ENCODE measurements at places on chromosomes 7 and 10. TPM values are rescaled to one million over a fixed set of nuclear protein-coding genes. Genes with fewer than 3 reads are reported as not detected.

DNA sequence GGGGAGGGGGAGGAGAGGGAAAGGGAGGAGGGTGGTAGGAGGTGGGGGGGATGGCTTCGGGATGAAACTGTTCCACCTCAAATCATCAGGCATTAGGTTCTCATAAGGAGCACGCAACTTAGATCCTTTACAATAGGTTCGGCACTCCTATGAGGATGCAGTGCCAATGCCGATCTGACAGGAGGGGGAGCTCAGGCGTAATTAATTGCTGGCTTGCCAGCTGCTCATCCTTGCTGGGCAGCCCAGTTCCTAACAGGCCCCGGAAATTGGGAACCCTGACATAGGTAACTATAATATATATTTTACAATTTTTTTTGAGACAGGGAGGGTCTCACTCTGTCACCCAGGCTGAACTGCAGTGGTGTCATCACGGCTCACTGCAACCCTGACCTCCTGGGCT, 118.8 kb upstream of the SFMBT2 start:
- DNase-seq = peak; percentile 17

DNA sequence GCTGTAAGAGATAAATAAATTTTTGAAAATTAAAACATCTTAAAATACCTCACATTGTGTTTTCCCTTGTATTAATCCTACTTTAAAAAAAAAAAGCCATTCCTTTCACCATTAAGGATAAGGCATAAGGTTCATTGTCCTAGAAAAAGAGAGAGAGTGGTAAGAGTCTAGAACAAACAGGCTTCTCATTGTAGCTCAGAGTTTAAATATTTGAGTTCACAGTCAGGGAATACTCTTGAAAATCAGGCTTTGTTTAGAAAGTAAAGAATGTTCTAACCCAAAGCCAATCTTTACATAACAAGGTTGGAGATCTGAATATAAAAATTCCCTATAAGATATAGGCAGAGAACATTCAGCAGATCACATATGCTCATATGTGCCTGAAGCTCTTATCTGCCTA, 40.2 kb upstream of the TES start:
- no peak for DNase-seq

DNA sequence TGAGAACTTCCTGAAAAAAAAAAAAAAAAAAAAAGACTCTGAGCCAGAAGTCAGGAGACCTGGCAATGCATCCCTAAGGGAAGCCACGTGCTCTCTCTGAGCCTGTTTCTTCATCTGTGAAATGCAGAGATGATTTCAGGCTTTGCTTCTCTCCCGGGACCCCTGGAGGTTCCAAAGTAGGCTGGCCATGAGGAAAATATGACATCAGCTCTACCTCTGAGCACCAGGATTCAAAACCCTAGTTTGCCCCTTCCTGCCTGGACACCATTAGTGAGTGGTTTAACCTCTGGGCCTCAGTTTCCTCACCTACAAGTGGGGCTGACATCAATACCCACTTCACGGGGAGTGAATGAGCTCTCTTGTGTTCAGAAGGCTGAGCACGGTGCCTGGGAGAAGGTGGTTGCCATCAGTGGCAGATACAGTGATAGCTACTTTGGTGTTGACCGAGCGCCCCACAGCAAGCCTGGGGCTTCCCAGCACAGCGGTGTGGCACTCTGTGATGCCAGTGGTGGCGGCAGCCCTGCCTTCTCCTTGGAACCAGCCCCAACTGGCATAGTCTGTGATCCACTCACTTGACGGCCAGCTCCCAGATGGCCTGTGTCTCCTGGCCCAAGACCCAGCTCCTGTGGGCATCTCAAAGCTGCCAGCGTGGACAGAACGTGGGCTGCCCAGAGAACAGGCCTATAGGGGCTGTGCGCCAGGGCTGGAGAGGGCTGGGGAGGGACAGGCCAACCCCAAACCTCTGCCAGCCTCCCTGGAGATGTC, 153.1 kb upstream of the UNC5B start:
- DNase-seq = no peak

DNA sequence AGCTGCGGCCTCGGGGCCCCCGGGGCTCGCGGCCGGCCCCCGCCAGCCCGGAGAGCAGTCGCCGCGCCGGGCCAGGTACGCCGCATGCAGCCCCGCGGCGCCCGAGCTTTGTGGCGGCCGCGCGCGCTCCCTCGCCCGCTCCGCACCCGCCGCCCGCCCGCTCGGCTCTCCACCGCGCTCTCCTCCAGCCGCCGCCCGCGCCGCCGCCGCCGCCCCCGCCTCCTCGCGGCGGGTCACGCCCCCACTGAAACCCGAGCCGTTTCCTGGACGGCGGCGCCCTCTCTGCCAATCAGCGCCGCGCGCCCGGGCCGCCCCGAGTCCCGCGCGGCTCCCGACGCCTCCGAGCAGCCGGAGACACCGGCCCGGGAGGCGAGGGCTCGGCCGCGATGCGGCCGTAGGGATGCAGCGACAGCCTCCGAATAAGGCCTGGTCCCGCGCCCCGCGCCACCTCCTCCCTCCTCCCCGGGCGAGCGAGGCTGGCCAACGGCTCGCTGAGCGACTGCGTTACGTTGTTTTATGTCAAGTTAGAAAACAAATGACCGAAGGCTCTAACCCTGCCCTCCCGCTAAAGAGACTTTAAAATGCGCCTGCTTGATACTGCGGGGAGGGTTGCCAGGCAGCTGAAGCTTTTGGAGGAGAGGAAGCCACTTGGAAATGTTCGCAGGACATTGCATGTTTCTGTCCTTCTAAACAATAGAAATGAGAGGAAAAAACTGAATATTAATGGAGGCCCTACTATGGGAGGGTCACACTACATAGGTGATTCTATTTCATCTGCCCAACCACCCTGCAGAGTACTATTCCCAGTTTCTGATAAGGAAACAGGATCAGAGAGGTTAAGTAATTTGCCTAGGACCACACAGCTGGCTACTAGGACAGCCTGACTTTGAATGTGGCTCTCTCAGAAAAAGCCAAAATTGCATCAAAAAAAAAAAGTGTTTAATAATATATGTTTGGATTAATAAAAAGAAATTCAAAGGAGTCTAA, at the start of gene FGFR2:
TSS of gene FGFR2 (minus strand) at position 182 of the 987 bp plus-strand sequence. CDS start 4,627 bp downstream, outside the sequence.
- peak; percentile 85 for DNase-seq

- no peak for DNase-seq
These were observed 182.6 kb downstream of the REEP3 start for GRCh38 chr10:63703740-63704345.

- DNase-seq = no peak
These were observed 553.3 kb downstream of the HTR7 start for GRCh38 chr10:90304533-90304932.

DNA sequence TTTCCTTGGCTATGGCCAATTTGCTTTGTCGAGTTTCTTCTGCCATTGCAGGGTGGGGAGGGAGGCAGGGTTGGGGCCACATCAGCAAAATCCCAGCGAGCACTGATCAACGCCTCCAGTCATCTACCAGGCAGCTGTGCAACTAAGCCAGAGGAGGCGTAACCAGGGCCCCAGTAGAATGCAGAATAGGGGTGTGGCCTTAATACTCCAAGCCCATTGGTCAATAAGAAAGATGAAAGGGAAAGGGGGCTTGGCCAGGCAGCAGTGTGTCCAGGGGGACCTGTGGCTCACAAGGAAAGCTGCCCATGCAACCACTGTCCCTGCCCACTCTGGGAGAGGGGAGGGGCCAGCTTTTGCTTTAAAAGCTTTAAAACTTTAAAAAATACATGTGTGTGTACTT, 21.5 kb upstream of the GGCT start:
- DNase-seq = no peak

DNA sequence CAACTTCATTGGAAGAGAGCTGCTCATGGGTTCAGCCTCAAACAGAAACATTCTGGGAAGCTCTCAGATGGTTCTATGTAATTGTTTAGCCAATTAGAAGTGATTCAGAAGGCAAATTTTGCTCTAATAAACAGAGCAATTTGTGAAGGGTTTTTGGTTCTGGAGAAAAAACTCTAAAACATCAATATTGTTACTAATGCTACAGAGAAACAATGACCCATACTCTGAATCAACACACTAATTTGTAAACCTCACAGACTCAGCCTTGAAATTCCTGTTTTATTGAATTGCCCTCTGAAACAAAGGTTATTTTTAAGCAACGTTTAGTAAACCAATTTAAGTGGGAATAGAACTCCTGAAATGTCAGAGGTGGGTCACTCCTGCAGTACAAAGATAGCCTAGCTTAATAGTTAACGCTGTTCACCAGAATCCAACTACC, 171.6 kb upstream of the SVIL start:
- peak; percentile 40 for DNase-seq

GRCh38 chr10:23742807-23743206, 303.9 kb downstream of the OTUD1 start:
- DNase-seq = no peak

GRCh38 chr7:22565315-22565811, 65.4 kb upstream of the STEAP1B start:
- DNase-seq = peak; percentile 92

- DNase-seq = no peak
These were observed 119.2 kb downstream of the EPC1 start for GRCh38 chr10:32227802-32228201.

DNA sequence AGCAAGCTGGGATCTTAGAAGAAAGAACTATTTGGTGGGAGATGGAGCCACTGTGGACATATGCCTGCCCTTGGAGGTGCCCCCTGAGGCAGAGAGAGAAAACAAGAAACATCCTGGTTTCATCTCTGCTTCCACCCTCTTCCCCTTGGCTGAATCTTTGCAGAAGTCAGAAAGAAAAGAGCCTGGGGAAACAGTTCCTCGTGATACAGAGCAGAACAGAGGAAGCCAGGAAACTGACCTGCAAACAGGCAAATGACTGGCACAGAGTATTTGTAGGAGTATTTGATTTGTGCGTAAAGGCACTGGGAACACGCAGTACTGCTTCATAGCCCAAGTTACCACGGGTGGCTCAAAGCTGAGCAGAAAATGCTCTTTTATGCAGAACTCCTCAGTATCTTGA, 7.0 kb upstream of the KEL start:
- no peak for DNase-seq

DNA sequence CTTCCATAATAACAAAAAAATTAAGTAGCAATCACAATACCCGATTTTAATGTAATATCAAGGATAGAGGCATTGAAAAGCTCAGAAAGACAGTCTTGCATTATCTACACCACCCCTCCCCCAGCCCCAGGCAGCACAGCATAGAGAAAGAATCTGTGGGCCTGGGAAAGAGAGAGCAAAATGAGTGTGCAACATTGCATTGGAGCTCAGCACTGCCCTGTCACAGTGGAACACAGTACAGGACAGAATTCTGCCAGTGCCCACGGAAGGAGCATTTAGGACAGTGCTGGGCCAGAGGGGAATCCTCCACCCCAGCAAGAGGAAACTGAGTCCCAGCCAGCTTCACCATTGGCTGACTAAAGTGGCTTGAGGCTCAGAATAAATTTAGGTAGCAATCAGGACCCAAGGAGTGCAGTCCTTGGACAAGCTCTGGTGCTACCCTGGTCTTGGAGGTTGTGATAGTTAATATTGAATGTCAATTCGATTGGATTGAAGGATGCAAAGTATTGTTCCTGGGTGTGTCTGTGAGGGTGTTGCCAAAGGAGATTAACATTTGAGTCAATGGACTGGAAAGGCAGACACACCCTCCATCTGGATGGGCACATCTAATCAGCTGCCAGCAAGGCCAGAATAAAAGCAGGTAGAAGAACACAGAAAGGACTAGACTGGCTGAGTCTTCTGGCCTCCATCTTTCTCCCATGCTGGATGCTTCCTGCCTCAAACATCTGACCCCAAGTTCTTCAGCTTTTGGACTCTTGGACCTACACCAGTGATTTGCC, 234.4 kb downstream of the ANK3 start:
- DNase-seq = no peak

GRCh38 chr7:12731775-12732174, 44.3 kb downstream of the ARL4A start:
- no peak for DNase-seq

DNA sequence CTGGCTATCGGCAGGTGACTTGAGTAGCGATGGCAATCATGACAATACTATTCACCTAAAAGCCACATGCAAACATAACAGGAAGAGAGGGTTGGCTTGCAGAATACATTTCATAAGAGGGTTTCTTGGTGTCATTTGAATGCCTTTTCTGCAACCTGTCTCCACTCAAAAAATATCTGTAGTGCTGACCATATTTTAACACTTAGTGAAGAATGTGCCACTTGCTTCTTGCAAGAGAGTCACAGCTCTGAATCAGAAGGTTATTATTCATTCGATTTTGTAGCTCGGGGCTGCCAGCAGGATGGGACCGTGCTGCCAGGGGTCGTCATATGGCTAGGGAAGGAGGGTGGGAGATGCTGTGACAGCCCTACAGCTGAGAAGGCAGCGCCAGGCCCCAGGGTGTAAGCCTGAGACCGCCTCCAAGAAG, 152.0 kb upstream of the PITRM1 start:
- DNase-seq = no peak

DNA sequence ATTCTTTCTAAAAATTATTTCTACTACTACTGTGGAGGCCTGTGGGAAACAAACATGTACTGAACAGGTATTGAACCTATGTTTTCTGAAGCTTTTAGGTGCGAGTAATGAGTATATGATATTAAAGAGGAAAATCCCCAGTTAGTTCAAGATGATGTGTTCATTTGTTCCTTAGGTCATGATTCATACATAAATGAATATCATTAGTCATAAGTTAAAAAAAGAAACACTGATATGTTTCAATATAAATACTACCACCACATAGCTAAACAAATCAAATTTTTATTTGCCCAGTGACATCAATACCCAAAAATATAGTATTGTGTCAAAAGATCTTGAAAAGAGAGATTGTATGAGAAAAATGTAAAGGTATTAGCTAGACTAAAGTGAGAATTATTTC, 210.7 kb upstream of the GNAI1 start:
- DNase-seq = no peak

DNA sequence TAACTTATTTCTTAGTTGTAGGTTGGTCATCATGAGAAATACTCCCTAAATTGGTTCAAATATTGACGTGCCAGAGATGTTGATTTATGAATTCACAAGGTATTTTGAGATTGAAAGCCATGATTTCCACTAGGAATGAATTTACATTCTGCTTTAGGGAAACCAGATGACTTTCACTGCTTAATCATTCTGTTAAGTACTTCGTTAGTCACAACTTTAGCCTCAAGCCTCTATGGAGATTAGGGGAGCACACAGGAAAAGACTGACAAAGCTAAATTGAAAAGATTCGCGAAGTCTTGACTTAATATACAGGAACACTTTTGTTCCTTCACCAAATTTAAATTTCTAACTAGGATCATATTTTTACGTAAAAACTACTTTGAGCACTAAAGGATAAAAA, 250.4 kb upstream of the CACNA2D1 start:
- peak; percentile 3 for DNase-seq

- no peak for DNase-seq
These were observed 129.3 kb downstream of the GLI3 start for GRCh38 chr7:42107484-42108240.

Gene TMEM229A
- total RNA-seq = not detected

Gene ANK3
- total RNA-seq = 23.7 TPM

Gene EPHB4
- total RNA-seq = 59.9 TPM

Gene ZNF804B
- not detected for total RNA-seq

Gene CLRN3
- total RNA-seq = not detected

Gene IGF2BP3
- total RNA-seq = 5.0 TPM

Gene SSBP1
- 163 TPM for total RNA-seq

Gene CPA2
- 0.38 TPM for total RNA-seq

Gene TMEM213
- not detected for total RNA-seq

Gene RPEL1
- 0.17 TPM for total RNA-seq

Gene FXYD4
- not detected for total RNA-seq
